Immature natural killer cell (primary cell): ENCODE measurements at places on chromosomes 7 and 10.

- DNase-seq, result no peak
- peaks cover 8% of the 10 kb centered on the region for H3K27me3 ChIP-seq
- no peaks in the 10 kb centered on the region for H3K36me3 ChIP-seq
- H3K27ac ChIP-seq, result no peak overlapping the region
These were observed 355.3 kb downstream of the FGFR2 start for GRCh38 chr10:121242741-121243608.

- H3K4me1 ChIP-seq, result no peaks in the 10 kb centered on the region
- no peak for DNase-seq
- H3K36me3 ChIP-seq, result no peaks in the 10 kb centered on the region
These were observed 157.0 kb upstream of the MKLN1 start for GRCh38 chr7:131170440-131171271.

- H3K36me3 ChIP-seq, result no peaks in the 10 kb centered on the region
- no peak for DNase-seq
- no peak overlapping the region for H3K4me3 ChIP-seq
- H3K4me1 ChIP-seq, result no peaks in the 10 kb centered on the region
- H3K27ac ChIP-seq, result no peak overlapping the region
These were observed 242.8 kb upstream of the PPP2R2D start for GRCh38 chr10:131657985-131658330.

- H3K27me3 ChIP-seq, result no peaks in the 10 kb centered on the region
- no peak overlapping the region for H3K4me3 ChIP-seq
- no peak for DNase-seq
- H3K27ac ChIP-seq, result no peak overlapping the region
These were observed 29.9 kb downstream of the ZNF438 start for GRCh38 chr10:31001740-31002139.

- DNase-seq, result no peak
- no peak overlapping the region for H3K4me3 ChIP-seq
- H3K27ac ChIP-seq, result no peak overlapping the region
- H3K27me3 ChIP-seq, result peaks cover 16% of the 10 kb centered on the region
These were observed 1.3 kb upstream of the SORCS3 start for GRCh38 chr10:104639590-104640338.

- no peaks in the 10 kb centered on the region for H3K4me1 ChIP-seq
- H3K4me3 ChIP-seq, result no peak overlapping the region
- H3K36me3 ChIP-seq, result no peaks in the 10 kb centered on the region
- DNase-seq, result no peak
- no peak overlapping the region for H3K27ac ChIP-seq
These were observed 232.1 kb upstream of the PCLO start for GRCh38 chr7:83394776-83395175.
